ENCODE measurements at places on chromosomes 3 and 15.
A peak's percentile ranks its signal among the peaks of the same experiment; 100 is the strongest.

DNA sequence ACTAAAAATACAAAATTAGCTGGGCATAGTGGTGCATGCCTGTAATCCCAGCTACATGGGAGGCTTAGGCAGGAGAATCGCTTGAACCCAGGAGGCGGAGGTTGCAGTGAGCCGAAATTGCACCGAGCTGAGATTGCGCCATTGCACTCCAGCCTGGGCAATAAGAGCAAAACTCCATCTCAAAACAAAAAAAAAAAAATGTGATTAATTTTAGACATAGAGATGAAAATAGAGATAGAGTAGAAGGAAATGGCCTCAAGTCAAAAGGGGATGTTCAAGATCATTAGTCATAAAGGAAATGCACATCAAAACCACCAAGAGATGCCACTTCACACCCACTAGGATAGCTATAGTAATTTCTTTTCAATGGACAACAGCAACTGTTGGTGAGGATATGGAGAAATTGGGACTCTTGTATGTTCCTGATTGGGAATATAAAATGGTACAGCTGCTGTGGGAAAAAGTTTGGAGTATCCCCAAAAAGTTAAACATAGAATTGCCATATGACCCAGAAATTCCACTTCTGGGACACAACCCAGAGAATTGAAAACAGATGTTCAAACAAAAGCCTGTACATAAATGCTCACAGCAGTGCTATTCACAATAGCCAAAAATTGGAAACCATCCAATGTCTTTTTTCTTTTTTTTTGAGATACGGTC is 55.4 kb downstream of the ABHD2 start:
- DNase-seq: no peak

GRCh38 chr3:13881536-13882410 is 1.9 kb upstream of the WNT7A start:
- no peak for DNase-seq

GRCh38 chr15:50261981-50262380 is 3.5 kb downstream of the HDC start:
- DNase-seq: no peak

GRCh38 chr15:92920595-92921161 is 20.6 kb downstream of the CHD2 start:
- no peak for DNase-seq

- DNase-seq: no peak
Measured at GRCh38 chr15:48722764-48723661, 77.5 kb upstream of the FBN1 start.

- DNase-seq: no peak
Measured at GRCh38 chr3:177753451-177754155, 556.3 kb upstream of the TBL1XR1 start.

GRCh38 chr3:148147903-148148302 is 549.8 kb upstream of the AGTR1 start:
- DNase-seq: no peak

GRCh38 chr15:88057836-88058235 is 198.7 kb downstream of the NTRK3 start:
- peak; percentile 84 for DNase-seq

- no peak for DNase-seq
Measured at GRCh38 chr3:119861681-119862080, 79.8 kb downstream of the NR1I2 start.

DNA sequence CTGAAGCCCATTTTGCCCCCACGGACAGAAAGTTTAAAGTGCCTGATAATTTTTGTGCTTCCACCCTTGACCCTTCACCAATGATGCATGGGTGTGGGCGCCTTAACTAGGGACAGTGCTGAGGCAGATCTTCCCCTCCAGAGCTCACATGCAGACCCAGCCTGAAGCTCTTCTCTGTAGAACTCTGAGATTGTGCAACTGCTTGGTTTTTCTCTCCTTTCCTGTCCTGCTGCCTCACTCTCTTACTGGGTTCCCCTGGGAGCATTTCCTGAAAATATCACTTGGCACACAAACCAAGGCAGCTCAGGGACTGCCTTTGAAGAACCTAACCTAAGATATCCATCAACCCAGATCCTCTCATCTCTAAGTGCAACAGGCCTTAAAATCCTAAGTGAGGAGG is 220.3 kb upstream of the STT3B start:
- no peak for DNase-seq

- no peak for DNase-seq
Measured at GRCh38 chr3:13210221-13210975, 137.2 kb upstream of the IQSEC1 start.

- DNase-seq: no peak
Measured at GRCh38 chr15:46961795-46962194, 755.5 kb upstream of the SEMA6D start.

- DNase-seq: no peak
Measured at GRCh38 chr3:97530691-97531090, 233.9 kb upstream of the ARL6 start.

DNA sequence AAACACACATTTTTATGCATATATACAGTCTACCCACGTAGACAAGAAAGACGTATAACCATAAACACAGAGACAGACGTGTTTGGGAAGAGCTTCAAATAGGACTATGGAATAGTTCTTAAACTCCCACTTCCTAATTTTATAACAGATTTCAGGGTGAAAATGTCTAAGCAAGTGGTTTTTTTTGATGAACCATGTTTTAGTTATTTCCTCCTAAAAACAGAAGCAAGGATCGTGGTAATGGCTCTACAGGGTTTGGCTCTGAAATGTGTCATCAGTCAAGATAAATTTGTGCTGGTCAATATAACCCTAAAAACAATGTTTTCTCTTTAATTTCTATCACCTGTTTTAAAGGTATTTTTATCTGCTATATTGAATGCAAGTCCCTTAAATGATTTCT is 58.2 kb downstream of the FMN1 start:
- DNase-seq: no peak

DNA sequence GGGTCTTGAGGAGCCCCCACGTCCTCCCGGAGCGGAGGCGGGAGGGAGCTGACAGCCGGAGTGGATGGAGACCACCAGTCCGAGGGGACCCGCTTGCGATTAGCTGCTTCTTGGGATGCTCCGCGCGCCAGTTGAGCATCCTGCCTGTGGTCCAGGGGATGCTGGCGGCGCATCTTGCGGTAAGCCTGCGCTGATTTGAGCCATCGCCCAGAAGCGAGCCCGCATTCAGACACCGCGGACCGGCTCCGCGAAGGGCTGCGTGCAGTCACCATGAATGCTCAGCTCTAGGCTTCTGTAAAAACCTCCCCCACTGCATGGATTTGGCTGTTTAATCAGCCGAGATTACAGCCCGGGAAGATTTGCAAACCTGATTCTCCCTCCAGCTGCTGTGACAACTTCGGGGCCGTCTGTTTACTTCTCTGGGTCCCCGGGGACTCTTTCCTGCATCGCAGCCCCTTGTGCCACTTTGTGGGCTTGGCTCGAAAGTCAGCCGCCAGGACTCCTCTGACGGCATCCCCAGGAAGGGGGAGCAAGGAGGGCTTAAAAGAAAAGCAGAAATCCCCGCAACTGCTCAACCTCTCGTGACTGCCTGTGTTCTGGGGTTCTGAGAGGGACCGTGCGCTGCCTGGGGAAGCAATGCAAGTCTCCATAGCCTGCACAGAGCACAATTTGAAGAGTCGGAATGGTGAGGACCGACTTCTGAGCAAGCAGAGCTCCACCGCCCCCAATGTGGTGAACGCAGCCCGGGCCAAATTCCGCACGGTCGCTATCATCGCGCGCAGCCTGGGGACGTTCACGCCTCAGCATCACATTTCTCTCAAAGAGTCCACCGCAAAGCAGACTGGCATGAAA is 171.1 kb downstream of the KCNAB1 start:
- peak; percentile 56 for DNase-seq

DNA sequence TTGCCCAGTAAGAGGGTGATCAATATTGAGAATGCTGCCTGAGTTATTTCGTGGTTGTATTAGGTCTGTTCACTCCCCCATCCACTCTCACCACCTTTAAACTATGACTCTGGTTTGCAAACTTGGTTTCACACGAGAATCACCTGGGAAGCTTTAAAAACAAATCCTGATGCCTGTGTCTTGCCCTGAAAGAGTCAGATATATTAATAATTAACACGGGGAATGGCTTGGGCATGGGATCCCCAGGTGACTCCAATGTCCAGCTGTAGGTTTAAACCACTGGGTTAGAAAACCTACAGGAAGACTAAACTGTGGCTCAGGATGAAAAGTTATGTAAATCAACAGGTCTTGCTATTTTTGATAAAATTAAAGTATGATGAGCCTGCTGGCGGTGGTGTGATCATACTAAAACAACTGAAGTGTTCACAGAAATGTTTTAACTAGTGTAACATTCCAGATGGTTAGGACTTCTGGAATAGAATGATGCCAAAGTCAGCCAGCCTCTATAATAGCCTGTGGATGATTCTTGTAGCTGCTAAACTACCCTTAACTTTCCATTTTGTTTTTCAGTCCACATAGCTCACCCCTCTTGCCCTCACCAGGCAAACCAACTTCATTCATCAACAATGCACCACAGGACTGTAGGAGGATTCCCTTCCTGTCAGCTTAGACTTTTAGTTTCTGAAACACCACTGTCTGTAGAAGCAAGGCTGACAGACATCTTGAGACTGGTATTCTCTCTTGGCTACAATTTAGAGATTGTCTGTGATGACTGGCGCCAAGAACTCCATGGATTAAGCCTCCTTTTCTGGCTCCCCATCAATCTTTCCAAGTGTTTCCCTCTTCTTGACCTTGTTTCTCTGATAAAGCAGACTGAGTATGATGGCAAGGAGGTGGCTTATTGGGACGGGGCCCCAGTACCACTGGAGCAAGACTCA is 119.1 kb upstream of the ADAMTS9 start:
- no peak for DNase-seq

DNA sequence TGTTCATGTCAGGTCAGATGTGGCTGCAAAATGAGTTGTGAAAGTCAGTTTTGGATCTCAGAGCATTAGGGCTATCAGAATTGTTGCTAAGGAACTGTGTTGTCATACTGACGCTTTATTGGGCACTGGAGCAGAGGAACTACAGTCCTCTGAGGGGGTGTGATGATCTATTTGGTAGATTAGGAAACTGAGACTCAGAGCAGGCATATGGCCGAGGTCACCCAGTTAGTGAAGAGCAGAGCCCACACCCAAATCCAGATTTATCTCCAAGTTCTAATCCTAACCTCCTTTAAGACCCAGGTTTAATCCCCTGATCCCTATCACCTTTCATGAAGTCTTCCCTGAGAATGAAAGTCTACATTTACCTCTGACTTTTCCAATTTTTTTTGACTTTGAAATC is 25.6 kb upstream of the GLCE start:
- no peak for DNase-seq

DNA sequence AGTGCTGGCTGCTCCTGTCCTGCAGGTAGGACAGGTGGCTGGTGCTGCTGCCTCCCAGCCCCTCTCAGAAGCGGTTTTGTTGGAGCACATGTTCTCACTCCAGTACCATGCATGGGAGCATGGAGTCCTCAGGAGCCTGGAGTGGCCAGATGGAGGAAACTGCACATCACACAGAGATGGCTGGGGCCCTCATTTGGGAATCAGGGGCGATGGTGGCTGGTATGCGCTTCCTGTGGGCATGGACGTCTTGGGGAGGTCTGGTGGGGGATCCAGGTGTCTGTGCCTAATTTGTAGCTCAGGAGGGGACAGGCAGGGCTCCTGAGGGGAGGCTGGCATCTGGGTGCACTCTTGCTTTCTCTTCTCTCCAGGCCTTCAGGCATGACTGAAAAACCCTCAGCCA is 168.2 kb downstream of the KLF13 start:
- no peak for DNase-seq

GRCh38 chr3:72977060-72977808 is 19.4 kb upstream of the PPP4R2 start:
- no peak for DNase-seq

DNA sequence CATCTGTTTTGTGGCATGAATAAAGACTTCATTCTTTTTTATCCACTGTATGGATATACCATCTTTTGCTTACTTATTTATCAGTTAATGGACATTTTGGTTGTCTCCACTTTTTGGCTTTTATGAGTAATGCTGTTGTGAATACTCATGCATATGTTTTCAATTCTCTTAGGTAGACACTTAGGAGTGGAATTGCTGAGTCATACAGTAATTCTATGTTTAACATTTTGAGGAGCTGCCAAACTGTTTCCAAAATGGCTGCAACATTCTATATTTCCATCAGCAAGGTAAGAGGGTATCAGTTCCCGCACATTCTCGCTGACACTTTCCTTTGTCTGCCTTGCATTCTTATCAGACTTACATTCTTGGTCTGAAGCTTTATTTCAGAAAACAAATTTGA is 191.1 kb downstream of the WNT5A start:
- no peak for DNase-seq

- DNase-seq: peak; percentile 65
Measured at GRCh38 chr3:49616491-49616941, 57.6 kb upstream of the APEH start.

GRCh38 chr15:86854176-86854575 is 774.5 kb downstream of the AGBL1 start:
- peak; percentile 3 for DNase-seq

All from cerebellum (tissue), 4 donors.